ENCODE measurements at places on chromosomes 13 and 19.

DNA sequence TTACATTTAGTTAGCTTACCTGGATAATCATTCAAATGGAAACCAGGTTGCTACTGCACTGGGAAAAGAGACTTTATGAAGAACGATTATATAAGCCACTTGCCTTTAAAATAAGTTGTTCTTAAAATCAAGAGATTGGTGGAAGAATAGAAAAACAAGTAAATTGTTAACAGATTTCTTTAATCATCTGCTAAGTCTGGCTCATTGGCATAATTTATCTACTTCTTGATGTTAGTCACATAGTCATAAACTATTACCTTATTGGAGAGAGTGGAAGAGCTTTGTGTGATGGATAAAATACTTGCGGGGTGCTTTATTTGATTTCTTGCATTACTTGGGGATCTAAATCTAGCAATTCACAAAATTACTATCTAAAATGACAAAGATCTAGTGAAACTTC lies 6.8 kb downstream of the LSM14A start:
- no peak for ATAC-seq

GRCh38 chr19:38952395-38953165 lies 21.8 kb downstream of the MRPS12 start:
- no peak for ATAC-seq

- ATAC-seq = no peak
Observed at GRCh38 chr13:104253063-104253680, 1187.0 kb upstream of the SLC10A2 start.

DNA sequence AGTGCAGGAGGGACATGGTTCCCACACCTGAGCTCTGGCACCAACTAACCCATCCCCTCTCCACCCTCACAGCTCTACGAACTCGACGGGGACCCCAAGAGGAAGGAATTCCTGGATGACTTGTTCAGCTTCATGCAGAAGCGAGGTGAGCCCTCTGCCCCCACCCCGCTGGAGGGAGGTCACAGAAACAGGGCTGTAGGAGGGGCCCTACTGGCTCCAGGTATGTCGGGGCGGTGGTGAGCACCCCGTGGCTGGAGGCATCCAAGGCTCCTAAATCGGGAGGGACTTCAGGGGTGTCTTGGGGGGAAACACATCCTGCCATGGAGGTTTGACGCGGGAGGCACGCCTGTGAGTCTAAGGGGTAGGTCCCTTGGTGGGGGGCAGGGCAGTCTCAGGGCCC lies 24.1 kb upstream of the WDR18 start:
- no peak for ATAC-seq

- no peak for ATAC-seq
Observed at GRCh38 chr19:39377373-39378362, 13.2 kb downstream of the PAF1 start.

GRCh38 chr13:99666146-99666805 lies 165.0 kb downstream of the TM9SF2 start:
- ATAC-seq = no peak

DNA sequence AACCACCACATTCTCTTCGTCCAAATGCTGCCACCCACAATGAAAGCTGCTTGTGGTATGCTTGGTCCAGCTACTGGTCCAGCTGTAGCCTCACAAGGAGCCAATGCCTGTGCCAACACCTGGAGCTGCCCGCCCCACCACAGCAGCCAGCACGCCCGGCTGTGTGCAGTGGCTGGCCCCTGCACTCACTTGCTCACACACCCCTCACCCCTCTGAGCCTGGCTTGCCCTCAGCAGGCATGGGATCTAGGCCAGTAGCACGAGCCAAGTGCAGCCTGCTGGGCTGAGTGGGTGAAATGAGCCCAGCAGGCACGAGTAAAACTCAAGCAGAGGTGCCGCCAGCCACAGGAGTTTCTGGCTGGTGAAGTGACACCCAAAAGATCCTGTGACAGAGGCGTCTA lies 2096.4 kb upstream of the PCDH20 start:
- ATAC-seq = no peak

- ATAC-seq = no peak
Observed at GRCh38 chr19:1862424-1863327, 703 bp downstream of the KLF16 start.

GRCh38 chr13:99681695-99682094 lies 180.4 kb downstream of the TM9SF2 start:
- no peak for ATAC-seq

DNA sequence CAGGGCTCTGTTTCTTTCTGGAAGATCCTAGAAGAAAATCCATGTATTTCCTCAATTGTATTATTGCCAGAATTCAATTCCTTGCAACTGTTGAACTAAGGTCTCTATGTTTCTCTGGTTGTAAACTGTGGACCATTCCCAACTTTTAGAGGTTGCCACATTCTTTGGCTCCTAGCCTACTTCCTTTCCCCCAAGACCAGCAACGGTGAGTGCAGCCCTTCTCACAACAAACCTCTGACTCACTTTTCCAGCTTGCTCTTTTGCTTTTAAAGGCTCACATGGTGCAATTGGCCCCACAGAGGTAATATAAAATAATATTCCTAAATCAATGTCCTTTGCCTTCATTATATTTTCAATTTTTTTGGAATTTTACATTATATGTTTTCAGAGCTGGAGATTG lies 371.3 kb downstream of the SLITRK5 start:
- no peak for ATAC-seq

DNA sequence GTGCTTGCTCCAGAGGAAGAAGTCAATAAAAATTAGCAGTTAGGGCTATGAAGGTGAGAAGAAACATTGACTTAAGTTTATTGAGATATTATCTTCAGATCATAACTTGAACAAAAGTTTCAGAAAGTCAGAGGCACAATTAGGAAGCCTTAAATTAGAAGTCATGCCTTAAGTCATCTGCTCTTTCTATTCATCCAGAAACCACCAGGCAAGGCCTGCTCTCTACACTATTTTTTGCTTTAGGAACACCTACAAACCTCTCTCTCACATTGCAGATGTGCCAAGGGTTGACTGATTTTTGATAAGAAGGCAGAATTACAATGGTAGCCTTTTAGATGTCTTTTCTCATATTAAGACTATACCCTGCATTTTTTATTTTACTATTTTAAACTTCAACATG lies 268.7 kb downstream of the SPRY2 start:
- no peak for ATAC-seq

GRCh38 chr13:95023405-95023804 lies 277.8 kb downstream of the ABCC4 start:
- no peak for ATAC-seq
